ENCODE measurements at places on chromosomes 16 and 17. TPM values are rescaled to one million over a fixed set of nuclear protein-coding genes. Genes with fewer than 3 reads are reported as not detected.

CCL7 gene
- 3.4 TPM for total RNA-seq

CDH13 gene
- total RNA-seq: 248 TPM

C1QL1 gene
- not detected for total RNA-seq

ARHGDIG gene
- 2.3 TPM for total RNA-seq

NPIPB9 gene
- not detected for total RNA-seq
